ENCODE measurements at places on chromosomes 12 and 14.

- DNase-seq = no peak
Observed at GRCh38 chr12:104498211-104498801, 41.6 kb downstream of the CHST11 start.

DNA sequence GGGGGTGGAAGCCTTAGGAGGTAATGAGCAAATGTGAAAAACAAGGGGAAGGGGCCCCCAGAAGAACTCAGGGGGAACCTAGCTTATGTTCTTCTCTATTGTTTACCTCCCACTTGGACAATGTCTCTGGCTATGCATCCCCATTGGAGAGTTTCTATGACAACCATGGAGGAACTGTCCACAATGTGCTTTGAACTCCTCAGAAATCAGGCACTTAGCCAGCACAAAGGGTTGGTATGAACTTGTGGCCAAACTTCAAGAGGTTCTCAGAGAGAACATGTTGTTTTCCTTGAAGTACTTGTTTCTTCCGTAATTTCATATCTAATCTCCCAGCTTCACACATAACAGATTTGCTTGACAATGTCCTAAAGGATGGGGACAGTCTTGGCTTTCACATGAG, 202.8 kb upstream of the PELI2 start:
- DNase-seq = no peak

DNA sequence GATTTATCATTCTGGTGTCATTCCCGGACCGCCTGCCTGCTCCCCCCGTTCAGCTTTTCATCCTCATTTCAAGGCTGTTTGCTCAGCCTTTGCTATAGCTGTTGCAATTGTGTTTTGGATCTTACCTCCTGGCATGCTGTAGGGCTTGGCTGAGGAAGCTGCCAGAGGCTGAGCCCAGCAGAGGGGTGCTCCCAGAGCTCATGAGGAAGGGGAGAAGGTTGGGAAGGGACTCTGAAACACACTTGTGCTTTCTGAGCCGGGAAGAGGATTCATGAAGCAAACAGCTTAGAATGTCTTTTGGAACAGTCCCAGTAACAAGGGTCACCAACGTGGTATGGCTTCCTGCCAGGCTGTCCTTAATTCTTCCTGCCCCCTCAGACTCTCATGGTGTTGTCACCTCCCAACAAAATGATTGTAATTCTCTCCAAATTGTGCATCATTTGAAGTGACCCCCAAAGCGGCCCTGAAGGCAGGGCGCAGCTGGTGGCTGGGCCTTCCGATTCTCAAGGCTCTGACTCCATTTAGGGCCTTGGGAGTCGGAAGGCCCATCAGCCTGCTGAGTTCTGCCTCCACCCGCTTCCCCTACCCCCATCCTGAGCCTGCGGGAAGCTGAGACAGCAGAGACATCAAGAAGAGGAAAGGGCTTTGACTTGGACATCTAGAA, 111.9 kb upstream of the ARHGAP5 start:
- DNase-seq = no peak

DNA sequence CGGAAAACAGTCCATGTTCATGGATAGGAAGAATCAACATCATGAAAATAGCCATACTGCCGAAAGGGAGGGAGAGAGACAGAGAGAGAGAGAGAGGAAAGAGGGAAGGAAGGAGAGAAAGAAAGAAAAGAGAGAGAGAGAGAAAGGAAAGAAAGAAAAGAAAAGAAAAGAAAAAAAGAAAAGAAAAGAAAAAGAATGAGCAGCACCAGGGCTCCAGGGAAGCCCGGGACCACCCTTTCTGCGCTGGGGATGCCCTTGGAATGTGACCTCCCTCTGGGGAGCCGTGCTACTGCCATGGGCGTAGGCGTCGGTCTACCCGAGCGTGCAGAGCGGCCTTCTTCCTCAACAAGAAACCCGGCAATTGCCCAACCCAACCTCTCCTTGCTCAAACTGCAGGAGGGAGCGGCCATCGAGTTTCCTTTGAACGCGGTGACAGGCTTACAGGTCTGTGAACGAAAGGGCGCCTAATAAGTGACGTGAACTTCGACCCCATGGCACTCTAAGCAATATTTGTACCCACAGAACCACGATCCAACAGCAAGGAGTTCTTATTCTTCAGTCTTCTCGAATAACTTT, 16.9 kb downstream of the OR6S1 start:
- DNase-seq = peak; percentile 74
